ENCODE measurements at places on chromosomes 11 and 22. TPM values are rescaled to one million over a fixed set of nuclear protein-coding genes. Genes with fewer than 3 reads are reported as not detected.

DNA sequence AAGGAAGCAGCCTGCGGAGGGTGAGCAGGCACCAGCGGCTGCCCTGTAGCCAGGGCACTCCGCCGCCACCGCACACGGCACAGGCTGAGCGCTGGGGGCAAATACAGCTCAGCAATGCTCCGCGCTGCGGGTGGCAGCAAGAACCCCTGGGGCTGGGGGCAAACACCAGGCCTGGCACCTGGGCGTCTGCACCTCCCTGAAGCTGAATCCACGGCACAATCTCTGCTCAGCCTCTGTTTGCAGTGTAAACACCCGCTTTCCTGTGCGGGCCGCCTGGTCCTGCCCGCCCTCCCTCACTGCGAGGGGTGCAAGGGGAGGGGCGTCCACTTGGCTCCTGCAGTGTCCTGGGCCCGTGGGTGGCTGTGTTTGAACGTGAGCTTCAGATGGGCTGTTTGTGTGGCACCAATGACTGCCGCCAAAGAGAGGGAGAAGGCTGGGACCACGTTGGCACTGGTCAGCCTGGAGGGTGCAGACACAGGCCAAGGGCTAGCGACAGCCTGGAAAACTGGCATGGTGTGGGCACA lies 14.8 kb upstream of the MPPED1 start:
- DNase-seq, result no peak

DNA sequence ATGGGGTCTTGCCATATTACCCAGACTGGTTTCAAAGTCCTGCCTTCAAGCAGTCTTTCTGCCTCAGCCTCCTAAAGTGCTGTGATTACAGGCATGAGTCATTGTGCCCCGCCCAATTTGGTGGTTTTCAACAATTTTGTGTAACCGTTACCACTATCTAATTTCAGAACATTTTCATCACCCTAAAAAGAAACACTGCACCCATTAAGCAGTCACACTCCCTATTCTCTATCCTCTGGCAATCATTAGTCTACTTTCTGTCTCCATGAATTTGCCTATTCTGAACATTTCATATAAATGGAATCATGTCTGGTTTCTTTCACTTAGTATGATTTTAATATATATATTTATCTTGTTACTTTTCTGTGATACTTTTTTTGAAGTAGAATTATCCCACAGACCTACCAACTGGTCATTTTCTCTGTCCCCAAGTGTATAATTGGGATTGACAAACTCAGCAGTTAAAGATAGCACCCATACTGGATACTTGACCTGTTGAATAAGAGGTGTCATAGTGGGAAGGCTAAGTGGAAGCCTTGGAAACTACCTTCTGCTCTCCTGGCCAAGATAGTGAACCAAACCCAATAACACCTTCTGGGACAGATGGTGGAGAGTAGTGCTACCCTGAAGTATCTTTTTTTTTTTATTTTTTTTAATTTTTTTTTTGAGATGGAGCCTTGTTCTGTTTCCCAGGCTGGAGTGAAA lies 64.8 kb downstream of the STIM1 start:
- DNase-seq, result peak; percentile 90

DNA sequence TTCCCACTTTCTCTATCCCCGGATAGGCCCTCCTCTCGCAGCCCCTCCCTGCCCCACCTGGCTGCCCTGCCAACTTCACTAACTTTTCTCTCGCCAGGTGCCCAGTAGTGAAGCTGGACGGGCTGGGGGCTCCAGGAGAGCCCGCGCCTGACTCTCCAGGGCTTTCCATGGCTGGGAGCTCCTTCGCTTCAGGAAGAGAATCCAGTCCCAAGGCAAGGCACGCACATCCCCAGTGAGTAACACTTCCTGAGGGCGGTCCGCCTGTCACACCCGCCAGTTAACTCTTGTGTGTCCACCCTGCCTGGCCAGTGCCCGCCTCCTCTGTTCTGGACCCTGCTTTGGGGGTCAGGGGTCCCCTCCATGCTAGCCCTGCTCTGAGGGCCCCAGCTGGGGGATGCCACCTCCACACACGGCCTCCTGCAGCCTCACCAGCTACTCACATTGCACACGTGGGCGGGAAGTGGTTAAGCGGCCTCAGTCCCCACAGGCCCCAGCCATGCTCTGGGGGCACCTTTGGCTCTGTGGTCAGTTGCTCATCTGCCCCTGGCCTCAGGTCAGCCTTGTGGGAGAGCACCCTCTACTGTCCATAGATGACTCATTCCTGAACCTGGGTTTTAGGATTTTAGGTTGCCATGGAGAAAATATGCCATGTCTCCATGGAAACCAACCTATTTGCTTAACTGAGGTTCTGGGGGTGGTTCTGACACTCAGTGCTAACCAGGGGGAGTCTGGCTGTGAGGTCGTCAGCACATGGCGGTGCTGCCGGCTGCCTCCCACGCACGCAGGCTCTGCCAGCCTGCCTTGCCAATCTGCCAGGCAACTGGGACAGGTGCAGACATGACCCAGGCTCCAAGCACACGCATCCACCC lies at the start of gene RIN1:
Gene RIN1, minus strand, starts transcription at position 201 of the 869 bp plus-strand sequence. Its CDS starts 32 bp downstream, at position 169.
- peak; percentile 81 for DNase-seq

SLC37A2 gene
- total RNA-seq, result 0.41 TPM

C11orf21 gene
- total RNA-seq, result not detected

DNA sequence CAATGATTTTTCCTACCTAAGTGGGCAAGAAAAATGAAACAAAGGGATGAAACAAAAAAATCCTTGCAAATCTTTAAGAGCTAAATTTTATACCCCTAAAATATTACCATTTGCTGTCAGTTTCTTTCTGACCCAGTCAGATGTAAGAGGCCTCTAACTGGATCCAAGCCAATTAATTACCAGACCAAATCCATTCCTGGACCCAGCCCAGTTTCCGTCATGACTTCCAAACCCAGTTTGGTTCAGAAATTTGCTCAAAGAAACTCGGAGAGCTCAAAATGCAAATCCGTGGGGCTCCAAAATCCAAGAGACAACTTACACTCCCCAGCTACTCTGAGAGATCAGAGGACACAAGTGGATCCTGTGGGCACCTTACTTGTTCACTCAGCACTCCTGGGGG lies 46.8 kb downstream of the TRIM44 start:
- DNase-seq, result no peak

DNA sequence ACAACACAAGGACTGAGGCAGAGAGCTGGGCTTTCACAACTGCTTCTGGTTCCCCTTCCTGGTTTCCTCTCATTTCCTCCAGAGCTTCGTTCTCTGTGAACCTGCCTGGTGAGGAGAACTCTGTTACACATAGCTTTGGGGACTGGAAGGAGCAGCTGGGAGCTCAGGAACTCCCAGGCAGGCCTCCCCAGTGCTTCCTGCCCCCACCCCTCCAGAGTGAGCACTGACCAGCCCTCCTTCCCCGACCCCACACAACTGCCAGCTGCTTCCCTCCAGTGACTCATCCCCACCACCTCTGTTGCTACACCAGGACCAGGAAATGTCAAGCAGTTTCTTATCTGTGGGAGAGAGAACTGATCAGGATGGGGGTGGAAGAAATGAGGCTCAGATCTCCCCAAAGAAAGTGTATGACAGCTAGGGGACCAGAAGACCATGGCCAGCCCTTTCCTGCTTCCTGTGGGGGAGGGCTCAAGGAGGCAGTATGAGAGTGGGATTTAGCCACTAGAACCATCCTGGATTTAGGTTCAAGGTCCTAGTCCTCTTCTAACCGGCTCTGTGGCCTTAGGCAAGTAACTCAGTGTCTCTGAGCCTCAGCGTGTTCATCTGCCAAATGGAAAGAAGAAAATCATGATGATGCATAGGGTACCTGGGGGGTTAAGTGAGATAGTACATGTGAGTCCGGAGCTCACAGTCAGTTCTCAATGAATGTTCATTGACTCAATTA lies 4.5 kb upstream of the TP53I11 start:
- no peak for DNase-seq

DNA sequence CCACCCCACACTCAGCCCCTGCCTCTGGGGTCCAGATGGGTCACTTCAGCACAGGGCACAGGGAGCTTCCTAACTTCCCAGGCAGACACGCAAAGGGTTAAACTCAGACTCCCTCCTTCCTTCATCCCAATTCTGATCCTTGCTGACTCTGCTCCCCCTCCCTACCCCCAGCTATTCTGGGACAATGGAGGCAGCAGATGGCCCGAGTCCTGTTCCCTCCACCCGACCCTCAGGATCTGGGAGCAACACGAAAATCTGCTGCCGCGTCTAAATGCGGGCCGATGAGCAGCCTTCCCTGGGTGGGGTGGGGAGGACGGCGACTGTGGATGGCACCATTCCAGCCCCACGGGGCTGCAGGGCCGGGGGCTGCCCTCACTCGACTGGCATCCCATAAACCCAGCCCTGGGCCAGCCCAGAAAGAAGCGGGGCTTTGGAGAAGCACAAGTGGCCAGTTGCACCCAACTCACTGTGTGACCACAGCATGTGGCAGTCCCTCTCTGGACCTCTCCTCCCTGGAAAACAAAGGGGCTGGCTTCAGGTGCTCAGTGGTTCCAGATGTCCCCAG lies 18.7 kb downstream of the MFNG start:
- DNase-seq, result no peak

ST13 gene
- total RNA-seq, result 229 TPM

- DNase-seq, result no peak
Measured at GRCh38 chr11:122375687-122376399, 259.8 kb upstream of the BLID start.

DNA sequence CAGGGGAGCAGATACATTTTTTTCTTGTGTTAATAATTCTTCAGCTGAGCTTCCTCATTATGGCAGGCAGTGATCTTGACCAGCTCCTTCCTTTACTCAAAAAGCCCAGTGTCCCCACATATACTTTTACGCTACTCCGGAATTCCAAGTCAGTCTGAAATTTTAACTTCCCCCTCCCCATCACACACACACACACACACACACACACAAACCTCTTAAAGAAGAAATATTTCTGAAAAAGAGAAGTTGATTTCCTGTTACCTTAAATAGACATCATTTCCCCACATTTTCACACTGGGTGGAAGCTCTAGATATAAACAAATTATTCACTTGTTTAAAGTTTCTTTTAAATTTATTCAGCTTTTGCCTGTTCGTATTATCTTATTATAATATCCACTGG lies 113.9 kb downstream of the DBX1 start:
- no peak for DNase-seq

Measured in Karpas-422 (cell line).